NCI-H226 (cell line): ENCODE measurements at places on chromosomes 7 and 10.

- no peak for DNase-seq
These were observed 28.2 kb downstream of the PHYH start for GRCh38 chr10:13271552-13272163.

- DNase-seq: no peak
These were observed 36.5 kb downstream of the KLF6 start for GRCh38 chr10:3748484-3748883.

GRCh38 chr10:13787015-13787421, 200.3 kb downstream of the PRPF18 start:
- DNase-seq: peak; percentile 96

GRCh38 chr7:5636914-5637313, 144.5 kb downstream of the RNF216 start:
- peak; percentile 96 for DNase-seq

- no peak for DNase-seq
These were observed 36.0 kb upstream of the ARHGAP21 start for GRCh38 chr10:24759672-24760071.

- no peak for DNase-seq
These were observed 673.4 kb downstream of the AUTS2 start for GRCh38 chr7:70271617-70272081.

GRCh38 chr7:79837915-79838314, 296.7 kb upstream of the GNAI1 start:
- DNase-seq: no peak
